GM20000 (cell line): ENCODE measurements at places on chromosomes 11 and 22.

GRCh38 chr11:9038541-9038940, 34.7 kb upstream of the NRIP3 start:
- DNase-seq = no peak

- DNase-seq = no peak
These were observed 71.8 kb upstream of the TEAD1 start for GRCh38 chr11:12602421-12602820.

GRCh38 chr11:105821372-105821771, 200.7 kb downstream of the MSANTD4 start:
- DNase-seq = no peak

- DNase-seq = no peak
These were observed 77.4 kb upstream of the YWHAH start for GRCh38 chr22:31866918-31867317.

GRCh38 chr11:97574976-97575665, 1185.3 kb downstream of the JRKL start:
- DNase-seq = no peak

- no peak for DNase-seq
These were observed 679 bp upstream of the DPP3 start for GRCh38 chr11:66479394-66480116.

GRCh38 chr11:69007975-69008381, 5.1 kb downstream of the MRGPRF start:
- DNase-seq = no peak

- no peak for DNase-seq
These were observed 58.7 kb upstream of the B3GNT6 start for GRCh38 chr11:76975513-76975912.

GRCh38 chr11:7383406-7383805, 101.9 kb upstream of the OLFML1 start:
- DNase-seq = peak; percentile 8

GRCh38 chr11:118629761-118630661, 22.6 kb downstream of the PHLDB1 start:
- no peak for DNase-seq

- no peak for DNase-seq
These were observed 82.9 kb downstream of the KIRREL3 start for GRCh38 chr11:126917531-126918204.

GRCh38 chr11:80916173-80916798, 1475.5 kb upstream of the TENM4 start:
- DNase-seq = no peak
